Fibroblast of skin of scalp (primary cell): ENCODE measurements at places on chromosomes 1 and 21.

GRCh38 chr1:55129194-55129728 is 85.9 kb downstream of the USP24 start:
- peak; percentile 29 for DNase-seq

DNA sequence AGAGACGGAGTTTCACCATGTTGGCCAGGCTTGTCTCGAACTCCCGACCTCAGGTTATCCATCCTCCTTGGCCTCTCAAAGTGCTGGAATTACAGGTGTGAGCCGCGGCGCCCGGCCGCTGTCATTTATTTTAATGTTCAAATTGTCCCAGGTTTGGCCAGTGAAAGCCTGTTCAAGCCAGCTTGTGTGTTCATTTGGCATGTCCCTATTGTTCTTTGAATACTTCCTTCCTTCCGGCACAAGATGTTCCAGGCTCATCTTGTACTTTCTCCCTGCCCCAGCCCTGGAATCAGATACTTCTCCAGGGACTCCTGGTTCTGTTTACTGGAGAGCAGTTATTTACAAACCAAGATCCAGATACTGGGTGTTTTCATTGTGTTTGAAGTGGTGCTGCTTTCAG is 37.0 kb downstream of the ZBTB8B start:
- no peak for DNase-seq

- DNase-seq, result peak; percentile 7
Measured at GRCh38 chr21:20527731-20528460, 470.3 kb upstream of the NCAM2 start.

DNA sequence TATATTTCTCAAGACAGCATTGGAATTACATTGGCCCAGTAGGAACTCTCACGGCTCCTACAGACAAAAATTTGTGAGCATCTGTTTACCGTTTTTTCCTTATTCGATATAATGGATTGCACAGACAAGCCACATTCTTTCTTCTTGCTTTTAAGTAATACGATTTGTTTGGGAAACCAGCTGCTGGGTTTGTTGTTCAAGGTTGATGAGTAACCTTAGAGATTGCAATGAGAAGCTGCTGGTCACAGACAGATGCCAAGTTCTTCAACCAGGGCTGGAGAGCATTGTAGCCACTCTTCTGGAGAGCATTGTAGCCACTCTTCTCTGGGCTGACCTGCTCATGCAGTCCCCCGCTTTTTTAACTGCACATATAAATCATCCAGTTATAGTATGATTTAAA is 1.4 kb upstream of the MIA3 start:
- peak; percentile 36 for DNase-seq

DNA sequence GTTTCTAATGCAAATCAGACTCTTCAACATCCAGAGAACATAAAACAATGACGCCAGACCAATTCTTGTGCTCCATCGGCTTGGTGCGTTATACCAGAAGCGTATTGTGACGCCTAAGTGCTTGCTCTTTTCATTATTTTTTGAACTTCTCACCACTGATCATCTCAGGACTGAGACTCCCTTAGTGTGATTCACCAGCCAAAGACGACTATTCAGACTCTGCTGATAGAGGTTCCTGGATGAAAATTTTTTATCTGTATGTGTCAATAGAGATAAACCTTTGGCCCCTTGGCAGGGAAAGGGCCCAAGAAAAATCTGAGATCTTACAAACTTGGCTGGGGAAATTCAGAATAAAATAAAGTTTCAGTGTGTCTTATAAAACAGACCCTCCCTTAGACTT is 856 bp upstream of the GREM2 start:
- DNase-seq, result no peak

GRCh38 chr1:11374748-11375110 is 101.7 kb downstream of the UBIAD1 start:
- no peak for DNase-seq

- no peak for DNase-seq
Measured at GRCh38 chr1:166918088-166918955, 42.3 kb upstream of the TADA1 start.

DNA sequence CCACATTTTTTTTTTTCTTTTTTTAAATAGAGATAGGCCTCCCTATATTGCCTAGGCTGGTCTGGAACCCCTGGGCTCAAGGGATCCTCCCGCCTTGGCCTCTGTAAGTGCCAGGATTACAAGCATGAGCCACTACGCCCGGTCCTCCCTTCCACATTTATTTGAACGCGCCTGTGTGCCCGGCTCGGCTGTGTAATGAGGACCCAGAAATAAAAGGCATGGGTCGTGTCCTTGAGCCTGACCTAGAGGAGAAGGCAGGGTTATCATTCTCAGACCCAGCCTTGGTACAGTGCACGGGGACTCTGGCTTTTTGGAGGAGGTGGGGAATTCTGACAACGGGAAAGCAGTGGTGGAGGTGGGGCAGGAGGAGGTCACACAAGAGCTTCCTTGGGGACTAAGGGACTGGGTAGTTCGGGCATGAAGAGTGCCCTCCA is 841 bp downstream of the CENPF start:
- no peak for DNase-seq

DNA sequence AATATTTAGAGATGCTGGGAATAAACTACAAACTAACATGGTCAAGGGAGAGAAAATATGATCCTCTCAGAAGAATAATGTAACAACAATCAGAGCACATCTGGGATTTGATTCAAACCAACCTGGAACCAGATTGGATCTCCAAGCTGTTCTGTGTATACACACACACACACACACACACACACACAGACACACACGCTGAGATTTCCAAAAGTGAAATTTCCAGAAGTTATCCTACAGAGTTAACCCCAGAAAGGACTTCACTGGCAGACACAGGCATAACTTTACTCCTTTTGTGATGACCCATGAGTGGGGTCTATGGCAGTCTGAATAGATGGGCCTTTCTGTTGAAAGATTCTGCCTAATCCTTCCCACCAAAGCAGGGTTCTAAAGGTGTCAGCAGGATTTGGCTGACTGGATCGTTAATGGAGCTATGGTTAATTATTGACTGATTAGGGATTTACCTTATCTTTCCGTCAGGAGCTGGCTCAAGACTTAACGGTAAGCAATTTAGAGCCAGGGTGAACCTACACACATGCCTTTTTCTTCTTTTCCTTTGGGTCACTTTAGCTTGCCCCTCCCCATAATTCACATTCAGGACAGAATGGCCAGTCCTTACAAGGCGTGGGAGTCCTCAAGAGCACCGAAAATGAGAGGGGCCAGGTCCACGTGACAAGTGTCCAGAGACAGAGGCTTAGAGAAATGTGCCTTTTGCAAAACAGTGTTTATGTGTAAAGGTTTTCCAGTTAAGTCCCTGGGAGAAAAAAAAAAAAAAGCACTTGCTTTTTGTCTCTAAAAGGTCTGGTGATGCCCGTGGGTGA is 10.9 kb upstream of the PROX1 start:
- no peak for DNase-seq
